ENCODE measurements at places on chromosomes 12 and 14.

GRCh38 chr12:113222730-113223531 lies 1.7 kb downstream of the TPCN1 start:
- no peak for DNase-seq

- DNase-seq = no peak
Observed at GRCh38 chr12:57173089-57173488, 25.7 kb upstream of the LRP1-AS start.

GRCh38 chr14:67536087-67536486 lies 3.0 kb downstream of the PLEKHH1 start:
- no peak for DNase-seq

GRCh38 chr12:34121360-34121759 lies 99.1 kb downstream of the ALG10 start:
- DNase-seq = no peak

DNA sequence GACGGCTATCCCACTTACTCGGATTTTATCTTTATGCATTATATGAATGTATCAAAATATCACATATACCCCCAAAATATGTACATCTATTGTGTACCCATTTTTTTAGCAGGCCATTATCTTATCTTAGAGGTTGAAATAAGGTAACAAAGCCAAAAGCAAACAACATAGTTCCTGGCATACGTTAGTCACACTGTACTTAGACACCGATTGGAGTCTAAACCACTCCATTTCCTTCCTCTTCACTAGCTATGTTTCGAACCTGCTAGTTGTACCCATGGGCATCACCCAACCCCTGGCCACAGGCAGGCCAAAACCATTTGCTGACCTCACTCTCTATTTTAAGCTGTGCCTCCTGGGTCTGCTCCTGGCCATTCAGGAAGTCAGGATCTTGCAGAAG lies 66.3 kb downstream of the GRIN2B start:
- no peak for DNase-seq

DNA sequence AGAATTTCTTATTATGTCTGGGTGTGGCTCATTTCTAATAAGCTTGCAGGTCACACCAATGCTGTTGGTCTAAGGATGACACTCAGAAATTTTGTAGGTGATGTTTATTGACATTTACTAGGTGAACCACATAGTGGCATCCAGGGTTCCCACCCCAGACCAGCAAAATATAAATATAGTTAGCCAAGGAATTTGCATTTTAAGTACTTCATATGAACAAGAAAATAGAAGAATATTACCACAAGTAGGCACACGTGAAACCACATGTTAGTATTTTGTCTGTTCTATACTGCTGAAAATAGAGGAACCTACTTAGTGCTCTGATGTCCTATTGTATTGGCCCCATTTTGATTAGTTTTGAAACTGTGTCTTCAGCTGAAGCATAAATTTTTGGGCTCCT lies 71.1 kb downstream of the USP15 start:
- DNase-seq = no peak

GRCh38 chr12:108390495-108391203 lies 51.5 kb upstream of the CMKLR1 start:
- DNase-seq = no peak

- no peak for DNase-seq
Observed at GRCh38 chr14:50763382-50764007, 67.5 kb downstream of the NIN start.

DNA sequence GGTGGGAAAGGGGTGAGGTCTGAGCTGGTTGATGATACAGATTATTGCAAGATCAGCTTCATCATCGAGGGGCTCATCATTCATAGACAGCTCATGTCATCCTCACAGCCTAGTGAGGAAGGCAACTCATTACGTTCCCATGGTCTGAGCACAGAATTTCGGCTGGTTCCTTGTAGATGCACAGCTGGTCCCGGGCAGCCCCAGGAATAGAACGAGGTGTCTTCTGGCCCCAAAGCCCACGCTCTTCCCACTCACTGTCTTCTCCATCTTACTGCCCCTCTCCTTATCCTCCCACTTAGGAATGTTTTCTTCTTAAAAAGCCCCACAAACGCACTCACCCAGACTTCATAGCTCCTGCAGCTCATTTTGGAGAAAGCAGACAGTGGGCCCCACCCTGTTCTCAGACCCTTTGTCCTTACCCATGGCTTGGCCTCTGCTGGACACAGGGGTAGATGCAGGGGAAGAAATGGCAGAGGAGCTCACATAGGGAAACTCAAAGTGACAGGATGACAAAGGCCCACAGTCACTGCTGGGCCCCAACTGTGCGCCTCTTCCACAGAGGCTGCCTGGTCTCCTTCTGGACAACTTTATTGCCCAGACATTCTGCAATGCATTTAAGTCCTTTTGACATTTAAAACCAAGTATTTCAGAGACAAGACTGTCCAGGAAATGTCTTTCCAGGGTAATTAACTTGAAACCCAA lies 162.2 kb downstream of the ADGRD1 start:
- no peak for DNase-seq

- DNase-seq = no peak
Observed at GRCh38 chr12:4271717-4272423, 1.7 kb upstream of the CCND2 start.

GRCh38 chr12:34605955-34606748 lies 583.9 kb downstream of the ALG10 start:
- no peak for DNase-seq

GRCh38 chr12:102958830-102959176 lies 1.3 kb downstream of the ASCL1 start:
- no peak for DNase-seq

DNA sequence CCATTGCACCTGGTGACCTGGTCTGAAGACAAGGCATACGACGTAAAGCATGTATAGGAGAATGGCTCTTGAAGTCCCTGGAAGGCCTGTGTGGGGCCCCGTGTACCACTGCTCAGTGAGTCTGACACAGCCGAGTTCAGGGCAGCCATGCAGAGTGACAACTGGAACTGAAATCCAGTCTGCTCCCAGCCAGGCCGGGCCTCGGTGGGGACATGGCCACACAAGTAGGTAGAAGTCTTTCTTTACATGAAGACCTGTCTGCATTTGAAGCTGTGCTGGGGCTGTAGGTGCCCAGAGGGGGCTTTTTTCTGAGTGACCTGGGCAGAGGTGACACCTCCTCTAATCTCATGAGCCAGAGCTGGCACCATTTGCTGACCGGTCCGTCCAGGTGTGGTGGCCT lies 35.7 kb downstream of the ADGRD1 start:
- DNase-seq = no peak

- no peak for DNase-seq
Observed at GRCh38 chr12:26283046-26283445, 87.7 kb downstream of the SSPN start.

DNA sequence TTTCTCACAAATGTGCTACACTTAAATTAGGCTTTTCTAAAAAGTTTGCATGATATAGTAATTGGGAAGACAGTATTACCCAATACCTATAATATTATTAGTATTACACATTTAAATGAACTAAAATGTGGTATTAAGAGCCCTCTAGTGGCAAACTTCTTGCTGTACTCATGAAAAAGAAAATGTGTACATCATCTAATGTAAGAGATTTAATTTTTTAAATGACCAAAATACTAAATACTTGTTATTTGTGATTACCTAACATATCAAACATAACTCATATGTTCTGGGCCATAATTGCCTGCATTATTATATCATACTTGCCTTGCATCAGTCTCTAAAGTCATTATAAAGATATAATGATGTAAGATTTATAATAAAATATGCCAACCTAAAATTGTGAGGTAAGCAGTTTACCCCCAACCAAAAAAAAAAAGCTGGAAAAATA lies 64.2 kb downstream of the DNAI7 start:
- peak; percentile 14 for DNase-seq

DNA sequence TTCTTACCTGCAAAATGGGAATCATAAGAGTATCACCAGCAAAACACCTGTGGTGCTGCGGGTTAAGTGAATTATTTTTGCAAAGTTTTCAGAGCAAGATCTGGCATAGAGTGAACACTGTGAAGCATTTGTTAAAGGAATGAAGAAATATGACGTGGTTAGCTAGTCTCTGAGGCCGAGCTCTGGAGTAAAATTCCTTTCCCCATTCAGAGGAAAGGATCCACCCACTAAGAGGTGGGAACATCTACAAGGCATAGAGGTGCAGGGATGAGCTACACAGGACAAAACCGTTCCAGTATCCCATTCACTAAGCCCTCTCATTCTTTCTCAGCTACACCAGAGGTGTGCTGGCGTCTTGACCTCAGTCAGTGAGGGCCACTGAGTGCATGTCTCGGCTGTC lies 48.5 kb downstream of the JAG2 start:
- DNase-seq = no peak

- DNase-seq = no peak
Observed at GRCh38 chr14:24139272-24139934, 2.0 kb downstream of the EMC9 start.

- no peak for DNase-seq
Observed at GRCh38 chr14:32497248-32497647, 168.2 kb downstream of the AKAP6 start.

- no peak for DNase-seq
Observed at GRCh38 chr12:61993734-61994345, 266.4 kb upstream of the USP15 start.

GRCh38 chr14:100399052-100399849 lies 76.1 kb downstream of the SLC25A47 start:
- DNase-seq = no peak

DNA sequence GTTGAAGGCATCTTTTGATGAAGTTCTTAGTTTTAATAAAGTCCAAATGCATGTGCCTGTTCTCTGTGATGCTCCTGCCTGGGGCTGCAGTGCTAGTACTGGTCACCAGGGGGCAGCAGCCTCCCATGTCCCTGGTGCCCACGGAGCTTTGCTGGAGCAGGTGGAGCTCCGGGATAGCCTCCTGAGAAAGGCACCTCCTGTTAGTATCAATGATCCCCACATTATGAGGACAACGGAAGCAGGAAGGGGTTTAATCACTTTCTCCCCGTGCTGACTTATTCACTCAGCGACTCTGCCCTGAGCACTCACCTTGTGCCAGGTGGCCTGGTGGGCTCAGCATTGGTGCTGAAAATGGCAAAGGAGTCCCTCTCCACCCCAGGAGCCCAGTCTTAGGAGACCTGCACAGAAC lies 123.0 kb upstream of the PZP start:
- peak; percentile 7 for DNase-seq

GRCh38 chr12:121986489-121987245 lies 35.0 kb upstream of the BCL7A start:
- DNase-seq = no peak

DNA sequence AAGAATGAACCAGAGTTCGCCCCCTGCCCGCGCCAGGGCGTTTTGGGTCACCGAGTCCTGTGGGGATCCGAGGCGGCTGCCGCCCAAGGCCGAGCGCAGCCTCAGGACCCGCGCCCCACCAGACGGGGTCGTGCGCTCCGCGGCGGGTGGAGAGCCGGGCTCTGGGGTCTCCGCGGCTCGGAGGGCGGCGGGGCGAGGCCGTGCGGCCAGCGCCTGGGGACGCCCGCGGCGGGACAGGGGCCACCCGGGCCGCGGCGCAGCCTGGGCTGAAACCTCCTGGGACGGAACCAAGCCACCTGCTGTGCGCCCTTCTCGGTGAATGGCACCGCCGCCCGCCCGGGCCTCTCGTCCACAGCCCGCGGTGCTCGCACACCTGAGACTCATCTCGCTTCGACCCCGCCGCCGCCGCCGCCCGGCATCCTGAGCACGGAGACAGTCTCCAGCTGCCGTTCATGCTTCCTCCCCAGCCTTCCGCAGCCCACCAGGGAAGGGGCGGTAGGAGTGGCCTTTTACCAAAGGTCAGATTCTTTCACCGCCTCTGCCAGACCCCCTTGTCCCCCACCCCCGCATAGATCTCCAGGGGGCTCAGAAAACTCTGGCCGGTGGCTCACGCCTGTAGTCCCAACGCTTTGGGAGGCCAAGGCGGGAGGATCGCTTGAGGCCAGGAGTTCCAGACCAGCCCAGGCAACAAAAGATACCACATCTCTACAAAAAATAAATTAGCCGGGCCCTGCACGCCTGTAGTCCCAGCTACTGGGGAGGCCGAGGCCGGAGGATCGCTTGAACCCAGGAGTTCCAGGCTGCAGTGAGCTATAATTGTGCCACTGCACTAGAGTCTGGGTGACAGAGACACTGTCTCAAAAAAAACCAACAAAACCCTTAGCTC lies 901 bp downstream of the B3GNT4 start:
- no peak for DNase-seq

- DNase-seq = no peak
Observed at GRCh38 chr14:32513571-32514009, 184.5 kb downstream of the AKAP6 start.

DNA sequence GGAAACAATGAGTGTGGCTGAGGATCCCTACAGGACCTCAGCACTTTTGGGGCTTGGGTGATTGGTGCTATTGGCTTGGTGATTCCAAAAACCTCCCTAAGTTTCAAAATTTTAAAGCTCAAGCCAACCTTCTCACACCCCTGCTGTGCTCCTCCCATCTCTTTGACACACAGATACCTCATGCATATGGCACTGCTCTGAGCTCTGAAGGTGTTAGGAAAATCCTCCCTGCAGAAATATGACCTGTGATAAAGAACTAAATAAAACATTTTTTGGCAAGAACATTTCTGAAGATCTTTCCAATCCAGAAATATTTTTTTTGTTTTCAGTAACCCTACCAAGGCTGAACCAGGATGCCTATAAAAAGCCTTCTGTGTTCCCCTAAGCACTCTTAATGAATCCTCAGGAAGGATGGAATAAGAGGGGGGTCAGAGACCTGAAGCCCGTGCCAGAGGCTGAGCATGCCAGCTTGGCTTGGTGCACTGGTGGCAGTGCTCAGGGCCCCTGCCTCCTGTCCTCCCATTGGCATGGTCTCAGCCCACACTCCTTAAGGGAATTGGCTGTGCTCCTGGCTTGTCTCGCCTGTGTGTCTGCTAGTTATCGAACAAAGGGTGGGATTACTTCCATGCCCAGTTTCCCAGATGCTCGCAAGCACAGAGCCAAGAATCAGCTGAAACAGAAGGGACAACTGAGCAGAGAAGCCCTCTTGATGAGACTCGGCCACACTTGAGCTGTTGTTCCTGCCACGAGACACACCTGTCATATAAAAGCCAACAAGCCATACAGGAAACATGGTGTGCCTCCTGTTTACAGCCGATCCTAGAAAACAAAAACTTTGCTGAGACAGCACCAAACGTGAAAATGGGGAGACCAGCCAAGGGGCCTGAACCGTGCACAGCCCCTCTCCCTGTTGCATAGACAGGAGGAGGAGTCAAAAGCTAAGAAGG lies 132.7 kb upstream of the EEA1 start:
- DNase-seq = no peak

GRCh38 chr14:27384124-27384523 lies 786.3 kb upstream of the NOVA1 start:
- DNase-seq = no peak

Data from NCI-H1436 (cell line).